ENCODE measurements at places on chromosomes 16 and 17.
A peak's percentile ranks its signal among the peaks of the same experiment; 100 is the strongest.

DNA sequence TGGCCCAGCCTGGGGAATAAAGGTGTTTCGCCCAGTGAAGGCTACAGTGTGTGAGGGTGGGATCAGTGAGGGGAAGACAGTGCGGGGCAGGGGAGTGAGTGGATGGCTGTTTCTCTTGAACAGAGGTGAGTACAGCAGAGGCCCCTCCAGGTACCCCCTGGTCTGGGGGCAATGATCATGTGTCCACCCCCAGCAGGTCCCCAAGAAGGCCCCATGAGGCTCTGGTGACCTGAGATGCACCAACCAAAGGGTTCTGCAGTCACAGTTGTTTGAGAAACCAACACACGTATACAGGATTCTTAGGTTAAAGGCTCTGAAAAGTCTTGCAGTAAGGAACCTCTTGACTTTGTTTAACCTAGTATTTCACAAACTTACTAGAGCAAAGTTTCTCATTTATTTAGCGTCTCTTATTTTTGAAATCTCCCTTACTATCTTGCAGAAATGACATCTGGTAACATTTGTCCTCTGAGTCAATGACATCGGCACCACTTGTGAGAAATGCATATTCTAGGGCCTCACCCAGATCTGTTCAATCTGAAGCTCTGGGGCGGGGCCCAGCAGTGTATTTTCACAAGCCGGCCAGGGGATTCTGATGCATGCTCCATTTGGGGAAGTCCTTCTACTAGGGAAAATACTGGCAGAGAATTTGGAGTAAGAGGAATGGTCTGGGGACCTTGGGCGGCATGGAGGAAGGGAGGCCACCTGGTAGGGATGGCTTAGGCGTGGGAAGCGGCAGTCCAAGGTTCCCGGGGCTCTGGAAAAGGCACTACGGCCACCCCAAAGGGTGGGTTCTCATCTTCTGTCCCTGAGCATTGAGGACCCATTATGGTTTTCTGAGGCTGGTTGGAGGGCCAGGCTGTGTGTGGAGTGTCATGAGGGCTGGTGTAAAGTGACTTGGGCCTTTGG, 217.3 kb downstream of the NTN1 start:
- no peak for DNase-seq

DNA sequence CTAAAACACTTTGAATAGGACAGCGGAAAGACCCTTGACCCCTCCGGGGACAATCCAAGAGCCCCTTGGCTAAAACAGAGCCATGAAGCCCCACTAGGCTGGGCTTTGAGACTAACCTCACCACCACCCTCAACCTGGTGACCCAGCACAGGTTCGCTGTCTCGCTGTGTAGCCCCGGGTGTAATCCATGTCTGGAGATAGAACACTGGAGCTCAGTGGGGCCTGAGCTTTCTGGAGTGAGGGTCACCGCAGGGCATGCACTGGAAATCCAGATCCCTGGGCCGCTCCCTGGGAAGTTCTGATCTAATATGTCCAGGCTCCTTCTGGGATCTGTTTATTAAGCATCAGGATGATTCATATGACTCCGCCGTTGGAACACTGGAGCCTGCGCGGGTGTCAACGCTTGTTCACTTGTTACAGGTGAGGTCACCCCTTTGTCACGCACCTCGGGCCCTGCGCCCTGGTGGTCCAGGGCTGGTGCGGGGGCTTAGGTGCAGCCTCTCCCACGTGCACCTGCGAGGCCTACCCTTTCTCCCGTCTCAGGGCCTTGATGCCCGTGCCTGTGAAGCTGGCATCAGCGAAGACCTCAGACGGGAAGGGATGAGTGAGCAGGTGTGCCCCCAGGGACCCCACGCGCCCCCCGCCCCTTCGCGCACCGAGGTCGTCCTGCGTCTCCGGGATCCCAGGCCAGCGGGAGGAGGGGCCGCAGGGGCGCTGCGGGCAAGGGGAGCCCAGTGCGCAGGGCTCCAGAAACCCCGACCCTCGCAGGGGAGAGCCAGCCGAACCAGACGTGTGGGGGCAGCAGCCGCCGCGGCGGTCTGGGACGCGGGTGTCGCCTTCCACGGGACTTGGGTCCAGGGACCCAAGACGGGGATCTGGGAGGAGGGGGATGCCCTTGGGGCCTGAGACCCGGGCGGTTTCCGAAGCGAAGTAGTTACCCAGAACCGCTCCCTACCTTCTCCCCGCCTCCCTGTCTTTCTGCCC, 224.1 kb upstream of the FOXF1 start:
- no peak for DNase-seq

GRCh38 chr17:39173526-39174274, 7.7 kb upstream of the ARL5C start:
- DNase-seq: no peak

DNA sequence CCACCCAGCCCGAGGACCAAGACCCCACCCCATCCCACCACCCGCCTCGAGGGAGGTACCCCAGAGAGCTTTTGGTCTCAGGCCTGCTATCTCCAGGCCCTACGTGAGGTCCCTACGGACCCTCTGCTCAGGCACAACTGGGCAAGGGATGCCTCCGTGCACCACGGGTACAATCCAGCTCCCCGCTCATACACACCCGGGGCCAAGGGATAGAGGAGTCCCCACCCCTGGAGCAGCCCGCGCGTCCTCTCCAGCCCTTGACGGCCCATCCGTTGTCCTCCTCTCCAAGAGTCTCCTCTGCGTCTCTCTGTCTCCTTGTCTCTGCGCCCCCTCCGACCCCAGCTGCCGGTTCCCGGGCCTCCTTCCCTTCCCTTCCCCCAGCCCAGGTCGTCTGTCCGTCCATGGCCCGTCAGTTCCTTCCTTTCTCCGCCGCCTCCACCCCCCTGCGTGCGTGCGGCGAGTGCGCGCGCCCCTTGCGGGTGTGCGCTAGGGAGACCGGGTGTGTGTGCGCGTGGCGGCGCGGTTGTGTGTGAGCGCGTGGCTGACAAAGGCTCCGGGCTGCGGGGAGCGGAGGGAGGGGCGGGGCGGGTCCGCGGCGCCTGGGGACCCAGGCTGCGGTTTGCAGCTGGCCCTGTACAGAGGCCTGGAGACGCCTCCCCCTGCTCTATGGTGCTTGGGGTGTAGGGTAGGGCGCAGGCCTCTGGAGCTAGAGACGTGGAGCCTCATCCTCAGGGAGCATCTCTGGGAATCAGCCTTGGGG, 930 bp downstream of the SPNS2 start:
- DNase-seq: peak; percentile 30

- DNase-seq: no peak
Observed at GRCh38 chr16:89410322-89410721, 80.0 kb downstream of the ANKRD11 start.

- no peak for DNase-seq
Observed at GRCh38 chr17:67700725-67701119, 17.0 kb upstream of the NOL11 start.

DNA sequence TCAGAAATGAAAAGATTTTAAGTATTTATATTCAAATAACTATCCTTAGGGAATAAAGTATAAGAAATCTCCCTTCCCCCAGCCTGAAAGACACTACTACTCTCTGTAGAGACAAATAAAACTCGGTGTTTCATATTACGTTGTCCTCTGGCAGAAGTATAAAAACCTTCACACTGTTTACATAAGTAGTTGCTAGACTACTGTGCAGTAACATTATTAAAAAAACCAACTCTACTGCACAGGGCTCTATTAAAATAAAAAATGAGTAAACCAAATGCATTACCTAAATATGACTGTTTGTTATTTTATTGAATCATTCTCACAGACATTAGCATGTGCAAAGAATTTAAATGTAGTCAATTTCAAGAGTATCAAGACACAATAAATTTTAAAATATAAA, 67.4 kb downstream of the MED13 start:
- DNase-seq: no peak

DNA sequence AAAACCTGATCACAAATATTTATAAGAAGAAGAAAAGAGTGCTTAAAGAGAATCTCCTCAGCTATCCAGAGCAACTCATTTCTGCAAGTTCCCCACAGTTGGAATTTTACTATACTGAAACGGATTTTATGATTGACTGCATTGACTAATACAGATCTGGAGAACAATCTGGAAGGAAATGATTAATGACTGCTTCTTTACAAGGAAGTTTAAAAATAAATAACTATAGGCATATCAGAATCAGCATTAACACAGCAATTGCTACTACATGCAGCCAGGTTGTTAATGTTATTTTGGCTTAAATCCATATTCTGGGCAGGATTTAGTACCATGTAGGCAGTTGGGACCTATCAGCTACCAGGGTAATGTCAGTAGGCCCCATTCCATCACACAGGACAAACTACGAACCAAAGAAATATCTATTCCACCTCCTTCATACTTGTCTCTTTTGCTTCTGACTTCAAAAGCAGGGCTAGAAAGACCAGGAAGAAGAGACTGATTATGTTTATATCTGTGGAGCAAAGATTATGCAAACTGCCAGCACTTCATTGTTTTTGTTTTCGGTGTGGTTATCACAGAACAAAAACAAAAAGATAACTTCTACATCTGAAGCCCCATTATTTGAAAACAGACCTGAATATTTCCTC, 3.9 kb downstream of the SKAP1 start:
- no peak for DNase-seq

GRCh38 chr17:51275381-51275780, 15.0 kb downstream of the UTP18 start:
- no peak for DNase-seq

DNA sequence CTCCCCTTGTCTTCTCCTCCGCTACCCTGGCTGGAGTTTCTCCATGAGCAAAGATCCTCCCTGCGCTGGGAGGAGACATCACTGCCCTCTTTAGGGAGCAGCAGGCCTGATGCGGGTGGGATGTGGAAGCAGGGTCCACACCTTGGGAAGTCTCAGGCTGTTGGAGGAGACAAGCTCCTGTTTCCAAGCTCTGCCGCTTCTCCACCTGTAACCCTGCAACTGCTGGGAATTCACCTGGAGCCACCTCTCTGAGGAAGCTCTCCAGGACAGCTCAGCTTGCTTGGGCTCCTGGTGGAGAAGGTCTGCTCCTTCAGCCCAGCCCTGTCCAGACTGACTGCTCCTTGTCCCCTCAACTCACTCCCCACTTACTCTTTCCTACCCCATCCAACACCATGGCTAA, 14.8 kb upstream of the C17orf107 start:
- no peak for DNase-seq

DNA sequence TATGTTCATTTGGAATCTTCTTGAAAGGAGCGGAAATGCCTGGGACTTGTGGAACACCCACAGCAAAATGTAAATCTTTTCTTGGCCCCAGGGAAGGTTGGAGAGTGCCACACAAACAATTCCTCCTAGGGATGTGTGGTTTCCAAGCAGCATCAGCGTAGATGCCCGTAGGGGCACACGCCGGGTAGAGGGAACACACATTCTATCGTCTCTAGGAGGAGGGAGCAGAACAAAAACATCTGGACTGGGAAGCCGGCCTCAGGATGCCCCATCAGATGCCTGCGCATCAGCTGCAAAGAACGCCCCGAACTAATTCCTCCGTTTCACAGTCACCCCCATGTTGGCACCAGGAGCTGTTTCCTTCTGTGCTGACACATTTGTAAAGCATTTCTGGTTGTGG, 357.9 kb upstream of the ZFHX3 start:
- DNase-seq: no peak

- DNase-seq: no peak
Observed at GRCh38 chr17:29827179-29827578, 102.8 kb downstream of the SSH2 start.

DNA sequence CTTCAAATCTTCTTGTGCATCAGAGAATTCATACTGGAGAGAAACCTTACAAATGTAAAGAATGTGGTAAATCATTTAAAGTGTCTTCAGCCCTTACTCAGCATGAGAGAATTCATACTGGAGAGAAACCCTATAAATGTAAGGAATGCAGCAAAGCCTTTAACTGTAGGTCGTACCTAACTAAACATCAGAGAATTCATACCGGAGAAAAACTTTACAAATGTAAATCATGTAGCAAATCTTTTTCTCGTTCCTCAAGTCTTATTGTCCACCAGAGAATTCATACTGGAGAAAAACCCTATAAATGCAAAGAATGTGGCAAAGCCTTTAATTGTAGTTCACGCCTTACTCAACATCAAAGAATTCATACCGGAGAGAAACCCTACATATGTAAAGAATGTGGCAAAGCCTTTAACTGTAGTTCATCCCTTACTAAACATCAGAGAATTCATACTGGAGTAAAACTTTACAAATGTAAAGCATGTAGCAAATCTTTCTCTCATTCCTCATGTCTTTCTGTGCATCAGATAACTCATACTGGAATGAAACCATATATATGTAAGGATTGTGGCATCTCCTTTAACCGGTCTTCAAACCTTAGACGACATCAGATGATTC, 118.5 kb upstream of the ZNF267 start:
- DNase-seq: no peak

GRCh38 chr16:86462334-86463084, 47.8 kb upstream of the FOXF1 start:
- no peak for DNase-seq

- no peak for DNase-seq
Observed at GRCh38 chr17:1145311-1145986, 34.3 kb downstream of the ABR start.

- no peak for DNase-seq
Observed at GRCh38 chr17:46820592-46821450, 2.3 kb upstream of the WNT3 start.

DNA sequence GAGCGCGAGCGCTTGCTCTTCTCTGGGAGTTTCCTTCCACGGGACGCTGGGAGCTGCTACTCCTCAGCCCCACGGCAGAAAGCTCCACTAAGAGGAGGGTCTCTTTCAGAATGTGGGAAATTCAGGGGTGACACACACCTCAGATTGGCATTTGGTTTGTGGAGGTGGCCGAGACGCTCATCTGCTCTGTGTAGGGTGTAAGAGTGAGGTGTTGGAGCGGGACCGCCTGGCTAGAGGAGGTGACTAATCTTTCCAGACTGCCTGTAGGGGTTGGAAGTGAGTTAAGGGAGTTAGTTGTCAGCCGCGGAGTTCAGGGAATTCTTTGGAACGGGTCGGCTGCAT, 735 bp downstream of the PSMD11 start:
- no peak for DNase-seq

- no peak for DNase-seq
Observed at GRCh38 chr16:62732092-62732491, 695.9 kb upstream of the CDH8 start.

GRCh38 chr16:2701713-2702437, 18.1 kb downstream of the PRSS27 start:
- DNase-seq: no peak
